Neural crest cell (in vitro differentiated cells): ENCODE measurements at places on chromosomes 6 and 20.

DNA sequence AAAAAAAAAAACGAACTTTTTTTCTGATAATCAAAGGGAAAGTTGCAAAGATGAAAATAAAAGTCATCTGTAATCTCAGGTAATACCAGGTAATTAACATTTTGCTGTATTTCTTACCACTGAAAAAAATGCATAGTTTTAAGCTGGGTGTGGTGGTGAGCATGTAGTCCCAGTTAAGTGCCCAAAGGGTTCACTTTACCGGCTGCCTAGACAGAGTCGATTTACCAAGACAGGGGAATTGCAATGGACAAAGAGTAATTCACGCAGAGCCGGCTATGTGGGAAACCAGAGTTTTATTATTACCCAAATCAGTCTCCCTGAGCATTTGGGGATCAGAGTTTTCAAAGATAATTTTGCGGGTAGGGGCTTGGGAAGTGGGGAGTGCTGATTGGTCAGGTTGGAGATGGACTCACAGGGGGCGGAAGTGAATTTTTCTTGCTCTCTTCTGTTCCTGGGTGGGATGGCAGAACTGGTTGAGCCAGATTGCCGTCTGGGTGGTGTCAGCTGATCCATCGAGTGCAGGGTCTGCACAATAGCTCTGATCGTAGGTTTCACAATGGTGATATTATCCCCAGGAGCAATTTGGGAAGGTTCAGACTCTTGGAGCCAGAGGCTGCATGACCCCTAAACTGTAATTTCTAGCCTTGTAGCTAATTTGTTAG lies 51.9 kb downstream of the RPF2 start:
- no peak for DNase-seq

- no peak for DNase-seq
Observed at GRCh38 chr6:48098923-48099322, 12.1 kb downstream of the PTCHD4 start.

DNA sequence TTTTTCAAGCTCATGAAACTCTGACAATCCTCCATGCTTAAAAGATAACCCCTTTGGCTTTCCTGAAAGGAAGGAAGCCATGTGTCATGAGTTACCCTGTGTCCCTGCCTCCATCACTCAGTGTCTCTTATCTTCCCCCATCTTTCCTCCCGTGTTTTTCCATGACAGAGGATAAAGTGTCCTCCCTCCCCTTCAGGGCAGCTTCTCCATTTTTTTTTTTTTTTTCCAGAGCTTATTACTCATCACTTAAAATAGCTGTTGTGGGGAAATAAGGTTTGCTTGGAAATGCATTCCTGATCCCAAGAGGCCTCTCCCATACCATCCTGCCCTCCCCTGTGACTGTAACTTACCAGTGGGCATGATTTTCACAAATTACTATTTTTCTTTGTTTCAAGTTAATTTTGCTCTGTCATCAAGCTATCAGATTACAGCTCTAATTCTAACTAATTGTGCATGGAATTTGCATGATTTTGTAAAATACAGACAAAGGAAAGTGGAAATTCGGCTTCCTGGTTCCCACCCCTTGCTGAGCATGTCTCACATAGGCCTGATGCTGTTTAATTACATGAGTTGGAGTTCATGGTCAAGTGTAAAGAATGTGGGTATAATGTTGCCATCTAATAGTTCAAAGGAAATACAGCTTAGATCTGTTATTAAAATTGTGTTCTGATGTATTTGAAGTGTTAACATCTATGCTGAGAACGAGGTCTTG lies 614.5 kb upstream of the FLRT3 start:
- no peak for DNase-seq

- DNase-seq = no peak
Observed at GRCh38 chr6:48747040-48747439, 636.0 kb upstream of the PTCHD4 start.

DNA sequence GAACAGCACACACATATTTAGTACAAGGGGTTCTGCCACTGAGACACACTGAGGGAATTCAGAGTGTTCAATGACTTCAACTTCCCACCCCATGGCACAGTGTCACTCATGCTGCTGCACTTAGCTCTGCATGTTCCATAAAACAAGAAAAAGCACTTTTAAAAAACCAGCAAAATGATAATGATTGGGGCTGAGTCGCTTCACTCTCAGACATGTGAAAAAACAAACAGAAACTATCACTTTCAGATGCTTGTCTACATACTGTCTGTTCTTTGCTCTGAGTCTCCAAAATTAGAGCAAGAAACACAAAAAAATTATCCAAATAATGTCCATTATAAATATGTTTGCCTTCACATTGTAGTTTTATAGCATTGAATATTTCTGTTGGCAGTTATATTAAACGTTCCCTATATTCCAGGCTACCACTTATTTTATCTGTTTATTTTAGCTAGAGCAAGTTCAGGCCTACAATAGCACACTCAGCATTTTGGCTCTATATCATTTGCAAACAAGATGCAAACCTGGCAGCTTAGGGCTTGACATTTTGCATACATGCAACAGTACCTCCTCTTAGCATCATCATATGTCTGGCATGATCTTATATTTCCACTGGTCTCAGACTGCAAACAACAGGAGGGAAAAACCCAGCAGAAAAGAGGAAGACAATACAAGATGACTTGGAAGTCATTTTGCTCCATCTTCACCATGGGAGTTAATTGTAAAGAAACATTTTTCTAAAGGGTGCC lies 398.8 kb downstream of the HACE1 start:
- no peak for DNase-seq

GRCh38 chr6:38796006-38796405 lies 80.9 kb downstream of the DNAH8 start:
- DNase-seq = no peak

GRCh38 chr6:123849406-123849805 lies 45.7 kb downstream of the NKAIN2 start:
- DNase-seq = no peak

- no peak for DNase-seq
Observed at GRCh38 chr6:30619561-30619960, 1.9 kb downstream of the MRPS18B start.

DNA sequence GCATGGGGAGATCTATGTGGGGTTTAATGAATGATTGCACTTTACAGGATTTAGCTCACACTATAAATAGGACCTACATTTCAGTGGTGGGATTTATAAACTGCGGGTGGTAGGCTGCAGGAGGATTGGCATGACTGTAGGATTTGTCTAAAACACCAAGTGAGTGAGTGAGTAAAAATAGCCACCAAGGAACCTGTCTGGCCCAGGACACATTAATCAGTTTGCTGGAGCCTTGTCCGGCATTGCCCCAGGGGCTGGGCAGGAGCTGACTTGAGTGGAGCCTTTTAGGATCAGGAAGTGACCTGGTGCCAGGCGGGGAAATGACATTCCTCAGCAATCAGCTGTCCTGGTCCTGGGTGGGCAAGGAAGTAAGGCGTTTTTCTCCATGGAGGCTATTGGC lies 278.7 kb upstream of the PRND start:
- no peak for DNase-seq

GRCh38 chr6:85137865-85138264 lies 312.0 kb upstream of the NT5E start:
- no peak for DNase-seq

GRCh38 chr20:8020314-8021079 lies 936 bp upstream of the TMX4 start:
- DNase-seq = no peak

GRCh38 chr6:75166773-75167172 lies 39.1 kb downstream of the COL12A1 start:
- no peak for DNase-seq

- DNase-seq = peak; percentile 19
Observed at GRCh38 chr6:153023977-153024708, 21.6 kb upstream of the MTRF1L start.

DNA sequence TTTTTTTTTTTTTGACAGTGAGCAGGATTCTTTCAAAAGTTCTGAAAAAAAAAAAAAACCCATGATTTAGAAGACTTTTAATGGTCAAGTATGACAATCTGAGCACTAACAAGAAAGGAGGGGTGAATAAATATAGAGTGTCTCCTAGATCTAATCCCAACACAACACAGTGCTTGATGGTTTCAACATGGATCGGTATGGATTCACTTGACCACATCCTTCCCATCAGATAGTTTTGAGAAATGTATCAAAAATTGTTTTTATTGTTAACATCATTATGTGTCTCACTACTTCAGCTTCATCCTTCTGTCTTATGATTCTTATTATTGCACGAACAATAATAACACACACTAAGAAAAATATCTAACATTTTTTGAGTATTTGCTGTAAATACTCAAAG lies 21.0 kb downstream of the KIF13A start:
- no peak for DNase-seq

DNA sequence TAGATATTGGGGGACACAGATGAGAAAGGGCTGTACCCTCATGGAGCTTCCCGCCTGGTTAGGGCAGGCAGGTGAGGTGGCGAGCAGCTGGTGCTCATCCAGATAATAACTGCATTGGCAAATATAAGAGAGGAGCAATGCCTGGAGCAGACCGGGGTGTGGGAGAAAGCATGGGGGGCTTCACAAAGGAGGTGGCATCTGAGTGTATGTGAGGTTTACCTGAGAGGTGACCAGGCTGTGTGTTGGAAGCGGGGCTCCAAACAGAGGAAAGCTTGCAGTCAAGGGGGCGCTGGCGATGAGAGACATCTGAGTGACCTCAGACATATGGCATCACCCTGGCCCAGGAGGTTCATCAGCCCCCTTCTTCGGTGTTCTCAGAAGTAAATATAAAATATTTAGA lies 72.1 kb upstream of the PMEPA1 start:
- no peak for DNase-seq

- DNase-seq = no peak
Observed at GRCh38 chr6:149508485-149508884, 23.7 kb upstream of the ZC3H12D start.

GRCh38 chr20:37315021-37315451 lies 25.6 kb downstream of the MANBAL start:
- DNase-seq = no peak

DNA sequence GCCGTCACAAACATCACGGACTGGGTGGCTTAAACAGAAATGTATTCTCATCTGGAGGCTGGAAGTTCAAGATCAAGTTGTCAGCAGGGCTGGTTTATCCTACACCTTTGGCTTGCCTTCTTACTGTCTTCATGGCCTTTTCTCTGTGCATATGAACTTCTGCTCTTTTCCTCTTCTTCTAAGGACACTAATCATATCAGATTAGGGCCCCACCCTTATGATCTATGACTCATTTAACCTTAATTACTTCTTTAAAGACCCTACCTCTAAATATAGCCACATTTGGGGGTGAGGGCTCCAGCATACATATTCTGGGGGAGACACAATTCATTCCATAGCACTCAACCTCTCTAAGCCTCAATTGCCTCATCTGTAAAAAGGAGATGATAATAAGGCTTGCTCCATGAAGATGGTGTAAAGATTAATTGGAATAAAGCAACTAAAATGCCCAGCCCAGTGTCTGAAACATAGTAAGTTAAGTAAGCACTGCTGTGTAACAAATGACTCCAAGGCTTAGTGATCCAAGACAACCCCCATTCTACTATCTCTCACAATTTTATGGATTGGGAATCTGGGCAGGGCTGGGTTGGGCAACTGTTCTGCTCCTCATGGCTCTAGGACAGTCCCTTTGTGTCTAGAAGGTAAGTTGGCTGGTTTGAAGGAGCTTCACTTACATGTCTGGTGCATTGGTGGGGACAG lies 119.8 kb downstream of the BANF2 start:
- no peak for DNase-seq

- no peak for DNase-seq
Observed at GRCh38 chr6:34490390-34491090, 24.7 kb downstream of the PACSIN1 start.

DNA sequence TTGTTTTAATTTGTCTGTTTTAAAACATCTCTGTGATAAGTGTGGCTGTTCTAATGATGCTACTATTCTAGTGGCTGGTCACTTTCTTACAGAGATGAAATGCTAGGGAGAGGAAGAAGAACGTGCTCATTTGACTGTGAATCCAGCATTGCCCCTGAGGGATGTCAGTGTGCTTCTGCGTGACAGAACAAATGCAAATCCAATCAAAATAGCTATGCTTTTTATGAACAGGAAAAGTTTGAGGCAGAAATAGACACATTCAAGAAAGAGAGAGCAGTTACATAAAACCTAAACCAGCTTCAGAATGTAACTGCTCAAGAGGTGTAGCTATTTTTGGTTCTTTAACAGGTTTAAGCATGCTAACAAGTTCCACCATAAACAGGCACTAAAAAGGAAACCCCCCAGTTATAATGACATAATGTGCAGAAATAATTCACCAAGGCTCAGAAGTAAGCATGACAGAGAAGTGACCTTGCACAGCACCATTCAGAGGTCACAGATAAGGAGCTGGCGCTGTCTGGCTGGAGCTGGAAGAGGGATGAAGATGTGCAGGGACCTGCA lies 385.3 kb downstream of the EPM2A start:
- no peak for DNase-seq

DNA sequence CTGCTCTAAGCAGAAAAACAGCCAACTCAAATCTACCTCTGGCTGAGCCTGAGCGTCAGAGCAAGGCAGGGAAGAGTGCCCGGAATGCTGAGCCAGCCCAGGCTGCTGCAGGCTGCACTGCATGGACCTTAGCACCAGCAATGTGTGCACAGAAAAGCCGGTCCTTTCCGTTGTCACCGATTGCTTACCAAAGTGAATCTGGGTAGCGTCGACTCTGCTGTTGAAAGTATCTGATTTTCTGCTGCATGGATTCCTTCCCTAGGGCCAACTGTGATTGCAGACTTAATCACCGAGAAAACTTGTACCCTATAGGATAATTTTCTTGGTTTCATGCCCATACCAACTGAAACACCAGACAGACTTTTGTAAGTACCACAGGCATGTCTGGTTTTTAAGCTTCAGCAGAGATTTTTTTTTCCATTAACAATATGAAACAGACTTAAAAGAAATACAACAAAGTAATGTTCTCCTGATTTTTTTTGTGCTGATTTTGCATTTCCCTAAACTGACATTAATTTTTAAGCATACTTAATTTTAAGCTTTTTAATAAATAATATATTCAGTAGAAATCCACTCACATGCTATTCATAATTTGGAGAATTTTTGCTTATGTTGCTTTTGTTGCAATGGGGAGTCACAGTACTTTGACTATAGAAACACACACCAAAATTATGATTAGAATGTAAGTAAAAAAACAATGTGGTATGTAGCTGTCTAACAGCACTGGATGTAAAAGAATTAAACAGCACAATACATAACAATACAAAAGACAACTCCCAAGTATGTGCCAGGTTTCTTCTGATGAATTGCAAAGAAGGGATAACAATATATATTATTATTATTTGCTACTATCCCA lies 218.0 kb downstream of the THBS2 start:
- DNase-seq = no peak

DNA sequence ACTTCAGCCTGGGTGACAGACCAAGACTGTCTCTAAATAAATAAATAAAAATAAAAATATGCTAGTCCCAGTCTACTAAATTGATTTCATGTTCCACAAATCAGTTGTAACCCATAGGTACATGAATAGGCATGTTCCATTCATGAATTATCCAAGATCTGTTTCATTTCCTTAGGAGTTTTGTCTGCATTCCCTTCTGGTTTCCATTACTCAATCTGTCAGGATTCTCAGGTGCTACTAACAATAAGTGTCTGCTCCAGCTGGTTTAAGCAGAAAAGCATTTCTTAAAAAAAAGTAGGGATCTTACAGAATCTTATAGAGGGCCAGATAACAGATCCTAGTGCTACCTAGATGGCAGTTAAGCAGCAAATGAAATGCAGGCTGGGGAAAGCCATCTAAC lies 15.6 kb upstream of the PKIG start:
- no peak for DNase-seq
